ENCODE measurements at places on chromosomes 12 and 14.

GRCh38 chr12:124680863-124681778 lies 113.7 kb upstream of the NCOR2 start:
- peak; percentile 24 for DNase-seq

DNA sequence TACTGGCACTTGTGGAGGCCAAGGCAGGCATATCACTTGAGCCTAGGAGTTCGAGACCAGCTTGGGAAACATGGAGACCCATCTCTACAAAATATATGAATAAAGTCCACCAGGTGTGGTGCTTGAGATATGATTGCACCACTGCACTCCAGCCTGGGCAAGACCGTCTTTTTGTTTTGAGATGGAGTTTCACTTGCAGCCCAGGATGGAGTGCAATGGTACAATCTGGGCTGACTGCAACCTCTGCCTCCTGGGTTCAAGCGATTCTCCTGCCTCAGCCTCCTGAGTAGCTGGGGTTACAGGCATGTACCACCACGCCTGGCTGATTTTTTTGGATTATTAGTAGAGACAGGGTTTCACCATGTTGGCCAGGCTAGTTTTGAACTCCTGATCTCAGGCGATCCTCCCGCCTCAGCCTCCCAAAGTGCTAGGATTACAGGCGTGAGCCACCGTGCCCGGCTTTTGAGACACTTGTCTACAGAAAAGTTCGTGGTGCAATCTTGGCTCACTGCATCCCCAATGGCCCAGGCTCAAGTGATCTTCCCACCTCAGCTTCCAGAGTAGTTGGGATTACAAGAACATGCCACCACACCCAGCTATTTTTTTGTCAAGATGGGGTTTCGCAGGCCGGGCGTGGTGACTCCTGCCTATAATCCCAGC lies 16.3 kb upstream of the ATP5F1B start:
- DNase-seq, result no peak

DNA sequence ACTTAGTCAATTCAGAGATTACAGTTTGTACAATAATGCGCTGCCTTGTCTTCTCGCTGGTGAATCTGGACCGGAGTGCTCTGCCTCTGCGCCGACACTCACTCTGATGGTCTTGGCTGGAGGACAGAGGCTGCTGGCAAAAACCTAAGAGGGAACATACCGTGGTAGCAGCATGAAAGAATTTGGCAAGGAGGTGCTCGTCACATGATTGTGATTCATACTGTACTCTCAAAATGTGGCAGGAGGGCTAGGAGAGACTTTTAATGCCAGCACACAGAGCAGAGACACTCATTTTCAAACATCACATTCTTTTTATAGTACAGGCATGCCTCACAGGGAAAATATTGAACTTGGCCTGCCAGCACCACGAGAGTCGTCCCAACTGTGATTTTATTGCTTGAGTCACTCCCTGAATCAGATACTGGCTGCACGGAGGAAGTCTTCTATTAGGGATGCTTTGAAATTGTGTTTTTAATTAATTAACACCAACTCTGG lies 67.8 kb downstream of the HMGA2 start:
- no peak for DNase-seq

- no peak for DNase-seq
Observed at GRCh38 chr14:97916669-97917568, 1119.7 kb downstream of the VRK1 start.

DNA sequence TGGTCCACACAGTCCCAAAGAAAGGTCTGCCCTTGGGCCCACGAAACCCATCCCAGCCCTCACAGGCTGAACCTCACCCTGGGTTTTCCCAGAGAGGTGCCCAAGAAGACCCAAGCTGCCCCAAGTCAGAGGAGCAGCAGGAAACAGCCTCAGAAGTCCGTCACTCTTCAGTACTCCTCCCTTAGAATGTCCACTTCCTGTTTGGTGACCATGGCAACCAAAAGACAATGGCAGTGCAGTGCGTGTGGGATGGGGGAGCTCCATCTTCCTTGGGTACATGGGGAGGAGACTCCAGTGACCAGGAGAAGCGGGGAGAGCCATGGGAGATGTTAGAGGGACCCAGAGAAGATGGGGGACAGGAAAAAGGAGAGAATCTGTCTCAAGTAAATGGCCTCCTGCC lies 11.3 kb downstream of the SELPLG start:
- DNase-seq, result no peak

- DNase-seq, result no peak
Observed at GRCh38 chr12:57614178-57614947, 3.1 kb downstream of the ARHGEF25 start.

DNA sequence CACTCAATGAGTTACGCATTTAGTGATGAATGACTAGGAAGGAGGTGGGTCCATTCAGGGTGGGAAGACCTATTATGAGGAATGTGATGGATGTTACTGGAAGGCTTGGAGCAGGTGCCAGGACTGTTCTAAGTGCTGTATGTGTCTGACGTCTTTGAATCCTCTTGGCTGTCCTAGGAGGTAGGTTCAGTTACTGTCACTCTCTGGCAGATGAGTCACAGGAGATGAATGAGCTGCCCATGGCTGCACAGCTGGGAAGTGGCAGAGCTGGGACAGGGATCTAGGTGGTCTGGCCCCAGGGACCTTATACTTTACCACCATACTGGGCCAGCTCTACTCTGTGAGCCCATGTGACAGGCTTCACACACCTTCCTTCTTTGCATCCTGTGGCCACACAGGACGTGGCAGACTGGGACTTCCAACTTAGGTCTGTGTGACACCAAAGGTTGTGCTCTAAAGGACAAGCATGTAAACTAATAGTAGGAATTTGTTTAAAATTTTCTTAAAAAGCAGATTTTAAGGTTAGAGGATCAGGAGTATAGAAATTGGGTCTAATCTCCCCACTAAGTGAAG lies 24.0 kb downstream of the TCTN1 start:
- no peak for DNase-seq

GRCh38 chr12:51666696-51667095 lies 75.7 kb downstream of the SCN8A start:
- DNase-seq, result no peak

GRCh38 chr14:68177728-68178127 lies 358.1 kb downstream of the RAD51B start:
- no peak for DNase-seq

DNA sequence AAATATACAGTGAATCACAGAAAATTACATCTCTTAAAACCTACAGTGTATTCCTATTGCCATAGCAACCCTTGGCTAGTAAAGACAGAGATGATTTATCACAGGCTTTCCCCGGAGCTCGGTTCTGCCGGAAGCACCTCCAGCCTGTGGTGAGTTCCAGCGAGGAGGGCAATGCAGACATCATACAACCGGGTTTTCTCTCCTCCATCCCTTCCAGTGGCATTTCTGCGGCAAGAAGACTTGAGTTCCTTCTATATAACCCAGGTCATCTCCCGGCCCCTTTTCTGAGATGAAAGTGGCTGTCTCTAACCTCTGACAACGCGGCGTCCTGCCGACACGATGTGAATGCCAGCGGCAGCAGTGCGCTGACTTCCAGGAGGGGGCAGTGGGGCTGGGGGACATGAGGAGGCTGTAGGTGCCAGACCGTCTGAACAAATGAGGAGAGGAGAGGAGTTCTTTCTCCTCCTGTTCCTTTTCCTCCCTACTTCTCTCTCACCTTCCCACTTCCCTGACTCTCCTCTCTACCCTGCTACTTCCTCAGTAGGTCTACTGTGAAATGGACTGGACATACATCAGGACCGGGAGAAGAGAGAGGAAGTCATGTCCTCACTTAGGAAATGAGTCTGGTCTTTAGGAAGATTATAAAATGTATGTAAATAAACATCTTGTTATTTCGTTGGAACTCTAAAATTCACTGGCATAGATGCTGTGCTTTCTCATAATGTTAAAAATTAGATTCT lies 68.6 kb upstream of the MAX start:
- peak; percentile 39 for DNase-seq

- DNase-seq, result no peak
Observed at GRCh38 chr12:50050119-50050385, 7.3 kb upstream of the ASIC1 start.

DNA sequence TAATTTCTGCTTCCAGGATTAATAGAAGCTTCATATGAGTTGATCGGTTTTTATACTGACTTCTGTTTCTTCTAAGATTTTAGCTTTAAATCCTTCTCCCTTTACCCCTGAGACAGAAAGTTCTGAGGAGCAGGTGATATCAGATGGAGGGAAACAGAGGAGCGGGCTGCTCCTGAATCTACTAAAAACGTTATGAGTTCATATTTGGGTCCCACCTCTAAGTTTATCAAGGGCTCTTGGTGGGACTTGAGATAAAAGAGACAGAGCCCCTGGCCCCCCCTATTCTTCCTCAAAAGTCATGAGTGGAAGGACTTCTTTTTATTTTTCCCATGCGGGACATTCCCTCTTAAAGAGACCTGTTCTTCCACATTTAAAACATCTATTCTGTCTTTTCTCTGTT lies 23.8 kb downstream of the CLEC2A start:
- no peak for DNase-seq

DNA sequence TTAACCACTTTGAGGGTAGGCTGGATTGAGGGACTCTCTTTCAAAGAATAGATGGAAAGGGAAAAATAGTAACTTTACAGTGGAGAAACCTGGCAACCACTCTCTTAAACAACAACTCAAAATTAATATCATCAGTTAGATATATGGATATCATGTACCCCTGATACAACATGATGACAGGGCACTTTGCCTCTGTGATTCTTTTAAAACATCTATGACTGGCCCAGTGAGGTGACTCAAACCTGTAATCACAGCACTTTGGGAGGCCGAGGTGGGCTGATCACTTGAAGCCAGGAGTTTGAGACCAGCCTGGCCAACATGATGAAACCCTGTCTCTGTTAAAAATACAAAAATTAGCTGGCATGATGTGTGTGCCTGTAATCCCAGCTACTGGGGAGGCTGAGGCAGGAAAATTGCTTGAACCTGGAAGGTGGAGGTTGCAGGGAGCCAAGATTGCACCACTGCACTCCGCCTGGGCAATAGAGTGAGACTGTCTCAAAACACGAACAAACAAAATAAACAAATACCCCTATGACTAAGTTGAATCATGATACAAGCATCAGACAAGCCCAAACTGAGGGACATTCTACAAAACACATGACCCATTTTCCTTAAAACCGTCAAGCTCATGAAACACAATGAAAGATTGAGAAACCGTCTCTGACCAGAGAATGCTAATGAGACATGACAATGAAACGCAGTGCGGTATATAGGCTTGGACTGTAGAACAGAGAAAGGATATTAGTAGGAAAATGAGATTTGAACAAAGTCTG lies 26.4 kb upstream of the SLC7A8 start:
- no peak for DNase-seq

DNA sequence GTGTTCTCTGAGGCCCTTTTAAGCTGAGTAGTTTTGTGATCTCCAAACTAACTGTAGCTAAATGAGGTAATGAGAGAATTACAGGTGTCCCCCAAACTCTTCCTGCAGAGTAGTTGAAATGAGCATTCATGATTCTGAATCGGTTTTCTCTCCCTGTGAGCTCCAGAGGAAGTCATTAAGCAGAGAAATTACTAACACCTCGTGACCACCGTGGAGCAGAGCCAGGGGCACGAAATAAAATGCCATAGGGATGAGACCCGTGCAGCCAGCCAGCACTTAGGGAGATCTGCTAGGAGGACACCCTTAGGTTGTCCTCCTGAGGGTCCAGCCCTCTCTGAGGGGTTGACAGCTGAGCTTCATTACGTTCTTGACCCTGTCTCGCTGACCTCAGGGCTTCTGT lies 79.5 kb downstream of the SLC25A47 start:
- no peak for DNase-seq

- DNase-seq, result no peak
Observed at GRCh38 chr12:4284306-4284705, 10.7 kb downstream of the CCND2 start.

GRCh38 chr12:51687614-51688013 lies 96.6 kb downstream of the SCN8A start:
- no peak for DNase-seq

DNA sequence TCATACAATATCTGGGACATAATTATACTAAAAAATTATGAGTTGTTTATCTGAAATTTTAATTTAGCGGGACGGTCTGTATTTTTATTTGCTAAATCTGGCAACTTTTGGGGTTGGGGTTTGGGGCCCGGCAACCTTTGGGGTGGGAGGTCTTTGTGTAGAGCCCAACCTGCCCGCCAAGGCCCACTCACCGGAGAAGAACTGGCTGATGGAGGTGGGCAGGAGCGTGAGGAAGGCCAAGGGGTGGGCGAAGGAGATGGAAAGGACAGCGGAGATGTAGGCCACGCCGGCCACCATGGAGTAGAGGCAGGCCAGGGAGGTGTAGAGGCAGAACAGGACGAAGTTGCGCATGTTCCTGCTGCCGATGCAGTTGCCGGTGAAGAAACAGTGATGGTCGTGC lies 2.6 kb downstream of the ZDHHC22 start:
- DNase-seq, result no peak

- DNase-seq, result no peak
Observed at GRCh38 chr12:47361389-47362021, 281.7 kb upstream of the AMIGO2 start.

GRCh38 chr12:93449277-93449676 lies 7.5 kb upstream of the UBE2N start:
- DNase-seq, result no peak

DNA sequence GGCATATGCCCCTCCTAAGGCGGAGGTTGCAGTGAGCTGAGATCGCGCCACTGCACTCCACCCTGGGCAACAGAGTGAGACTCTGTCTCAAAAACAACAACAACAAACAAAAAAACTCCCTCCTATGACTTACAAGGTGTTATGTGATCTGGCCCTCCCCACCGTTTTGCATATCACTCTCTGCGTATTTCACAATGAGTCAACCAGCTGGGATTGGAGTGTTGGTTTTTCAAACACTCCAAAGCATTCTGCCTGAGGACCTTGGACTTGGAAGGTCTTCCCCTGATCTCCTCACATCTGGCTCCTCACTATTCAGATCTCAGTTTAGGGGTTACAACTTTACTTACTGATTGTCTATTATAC lies 14.0 kb downstream of the MANSC1 start:
- no peak for DNase-seq

- no peak for DNase-seq
Observed at GRCh38 chr12:23884909-23885308, 64.6 kb downstream of the SOX5 start.

- DNase-seq, result no peak
Observed at GRCh38 chr12:87280356-87280755, 748.8 kb downstream of the C12orf50 start.

- DNase-seq, result no peak
Observed at GRCh38 chr12:101782273-101782731, 43.0 kb upstream of the SYCP3 start.

All from activated T-cell treated with anti-CD3 and anti-CD28 coated beads for 48 hours (primary cell).